PC-9 (cell line): ENCODE measurements at places on chromosomes 12 and 14.

DNA sequence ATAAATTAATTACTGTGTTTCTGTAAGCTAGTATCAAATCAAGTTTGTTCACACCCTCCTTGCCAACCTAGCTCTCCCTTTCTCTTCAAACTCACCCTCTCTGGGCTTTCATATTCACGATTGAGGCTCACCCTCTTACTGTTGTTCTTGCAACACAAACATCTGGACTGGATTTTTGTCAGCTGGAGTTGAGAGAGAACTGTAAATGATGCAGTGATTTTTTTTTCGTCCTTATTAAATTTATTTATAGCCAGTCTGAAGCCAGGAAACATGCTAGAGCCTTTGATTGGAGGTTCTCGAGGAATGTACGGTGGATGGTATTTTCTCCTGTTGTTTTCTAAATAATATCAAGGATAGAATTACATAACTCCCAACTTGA is 485.1 kb downstream of the ZFP36L1 start:
- peak overlapping the region; percentile 22; the same call in 1 of the 2 replicates for H3K4me3 ChIP-seq
- H3K4me1 ChIP-seq, result peaks cover 66% of the 10 kb centered on the region
- no peaks in the 10 kb centered on the region for H3K27me3 ChIP-seq

DNA sequence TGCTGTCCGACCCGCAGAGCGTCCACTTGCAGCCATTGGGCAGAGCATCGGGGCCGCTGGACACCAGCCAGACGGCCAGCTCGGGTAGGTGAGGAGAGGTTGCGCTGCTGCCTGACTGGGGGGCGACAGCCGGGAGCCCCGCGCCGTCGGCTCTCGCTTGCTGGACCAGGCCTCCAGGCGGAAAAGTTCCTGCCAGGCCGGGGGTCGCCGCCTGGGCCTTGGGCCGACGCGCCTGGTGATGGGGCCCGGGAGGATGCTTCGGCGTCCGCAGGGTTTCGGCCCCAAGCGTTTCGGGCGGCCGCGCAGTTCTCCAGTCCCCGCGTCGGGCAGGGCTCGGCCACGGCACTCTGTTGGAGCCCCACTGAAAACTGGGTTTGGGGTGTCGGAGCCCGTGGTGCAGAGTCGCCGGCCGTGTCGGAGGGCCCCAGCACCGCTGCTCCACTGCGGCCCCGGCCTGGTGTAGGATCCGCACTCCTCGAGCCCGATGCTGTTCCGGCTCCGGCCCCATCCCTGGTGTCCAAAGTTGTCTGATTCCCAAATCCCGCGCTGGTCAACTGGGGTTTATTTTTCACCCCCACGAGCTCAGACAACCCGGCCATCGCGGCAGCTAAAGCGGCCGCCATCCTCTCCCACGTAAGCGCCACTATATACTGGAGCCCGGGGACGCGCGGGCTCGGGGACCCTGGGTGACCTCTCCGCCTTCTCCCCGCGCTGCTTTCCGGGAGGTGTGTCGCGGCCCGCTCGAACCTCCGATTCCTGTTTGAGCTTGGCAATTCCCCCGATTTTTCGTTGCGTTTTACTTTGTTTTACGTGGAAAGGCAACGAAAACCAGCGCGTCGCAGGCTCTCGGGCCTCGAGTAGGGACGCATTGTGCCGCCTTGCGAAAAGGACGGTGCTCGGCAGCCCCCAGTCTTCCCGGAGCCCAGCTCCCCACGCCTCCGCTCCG is 872 bp downstream of the VSX2 start:
- H3K4me1 ChIP-seq, result no peaks in the 10 kb centered on the region
- H3K27me3 ChIP-seq, result peaks cover 89% of the 10 kb centered on the region
- no peak overlapping the region for H3K27ac ChIP-seq

- no peak overlapping the region for H3K4me3 ChIP-seq
- peaks cover 5% of the 10 kb centered on the region; the same call in 1 of the 2 replicates for H3K4me1 ChIP-seq
- H3K27me3 ChIP-seq, result no peaks in the 10 kb centered on the region
These were observed 76.1 kb downstream of the EPS8 start for GRCh38 chr12:15712823-15713660.

DNA sequence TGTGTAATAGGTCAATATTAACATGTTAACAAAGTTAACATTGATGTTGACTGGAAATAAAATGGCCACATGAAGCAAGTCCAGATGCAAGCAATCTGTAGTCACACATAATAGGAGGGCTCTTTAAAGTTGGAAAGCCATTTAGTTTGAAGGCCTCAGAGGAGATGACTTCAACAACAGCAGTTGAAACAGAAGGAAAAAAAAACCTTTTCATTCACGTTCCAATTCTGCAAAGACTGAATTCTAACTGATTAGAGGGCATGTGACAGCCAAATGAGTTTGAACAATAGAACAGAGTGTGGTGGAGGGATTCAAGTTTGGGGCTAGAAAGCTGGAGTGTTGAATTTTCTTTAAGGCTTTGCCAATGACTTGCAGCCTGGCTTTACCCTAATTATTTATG is 41.5 kb upstream of the DAAM1 start:
- no peak for DNase-seq
- H3K27me3 ChIP-seq, result no peaks in the 10 kb centered on the region
- no peak overlapping the region for H3K4me3 ChIP-seq
- H3K4me1 ChIP-seq, result no peaks in the 10 kb centered on the region
